Thoracic aorta (tissue), 2 donors: ENCODE measurements at places on chromosomes 3 and 15. TPM values are rescaled to one million over a fixed set of nuclear protein-coding genes. Genes with fewer than 3 reads are reported as not detected.

DNA sequence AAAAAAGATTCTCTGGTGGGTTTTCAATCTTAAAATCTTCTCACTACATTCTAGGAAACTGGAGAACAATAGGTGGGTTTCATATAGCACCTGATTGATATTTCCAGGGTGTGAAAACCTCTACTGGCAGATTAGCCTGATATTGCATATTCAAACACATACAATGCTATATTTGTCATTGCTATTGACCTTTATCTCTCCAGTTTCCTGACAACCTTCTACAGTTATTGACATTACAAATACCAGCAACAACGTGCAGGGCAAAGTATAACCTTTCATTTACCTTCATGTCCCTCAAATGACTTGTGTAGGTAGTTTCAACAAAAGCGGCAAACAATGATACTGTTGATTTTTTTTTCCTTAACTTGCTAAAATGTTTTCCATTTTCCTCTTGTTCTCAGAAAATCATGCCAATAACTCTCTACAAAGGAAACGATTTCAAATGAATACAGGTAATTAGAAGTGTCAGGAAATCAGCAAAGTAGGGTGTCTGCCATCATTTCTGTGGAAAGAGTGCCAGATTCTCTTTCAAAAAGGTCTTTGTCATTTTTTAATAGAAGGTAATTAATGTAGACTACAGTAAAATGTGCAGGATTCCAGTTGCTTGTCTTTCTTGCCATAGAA, 72.6 kb upstream of the CDIN1 start:
- DNase-seq = no peak

GRCh38 chr3:35739181-35739809, 100.0 kb downstream of the ARPP21 start:
- no peak for DNase-seq

DNA sequence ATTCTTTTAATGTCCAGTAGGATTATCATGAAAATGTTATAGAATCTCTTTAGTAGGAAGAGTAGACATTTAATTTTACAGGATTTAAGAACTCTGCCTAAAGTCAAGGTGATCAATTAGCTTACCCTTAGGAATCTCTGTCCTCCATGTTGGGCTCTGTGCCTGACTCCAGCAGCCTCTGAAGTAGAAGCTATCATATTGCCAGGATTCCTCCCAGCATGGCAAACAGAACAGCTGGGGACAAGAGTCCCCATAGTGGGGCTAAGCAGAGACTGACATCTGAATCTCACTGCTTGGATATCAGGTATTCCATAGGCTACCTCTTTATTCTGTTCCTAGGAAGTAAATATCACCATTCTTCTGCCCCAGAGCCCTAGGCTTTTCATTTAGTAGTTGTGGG, 1.5 kb downstream of the SLC15A2 start:
- DNase-seq = no peak

DNA sequence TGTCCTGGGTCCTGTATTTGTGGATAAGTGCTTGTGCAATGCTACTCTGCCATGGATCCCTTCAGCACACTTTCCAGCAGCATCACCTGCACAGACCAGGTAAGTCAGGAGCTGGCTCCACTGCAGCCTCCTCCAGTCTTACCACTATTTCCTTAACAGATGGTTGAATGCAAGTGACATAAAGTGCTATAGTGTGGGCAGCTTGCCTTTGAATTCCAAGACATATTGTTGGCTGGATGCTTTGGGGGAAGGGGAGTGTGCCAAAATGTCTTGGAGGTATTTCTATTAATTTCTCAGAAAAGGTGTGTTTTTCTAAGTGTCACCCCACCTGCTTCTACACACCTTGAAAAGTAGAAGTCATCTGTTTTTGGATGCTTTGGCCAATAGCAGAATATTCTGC, 352.2 kb upstream of the SUCLG2 start:
- DNase-seq = no peak

The GABRR3 gene
- not detected for total RNA-seq

The CLDN18 gene
- total RNA-seq = not detected

The CCDC39 gene
- not detected for total RNA-seq

The ITIH4 gene
- total RNA-seq = 50.6 TPM

The PLOD2 gene
- 92.6 TPM for total RNA-seq

DNA sequence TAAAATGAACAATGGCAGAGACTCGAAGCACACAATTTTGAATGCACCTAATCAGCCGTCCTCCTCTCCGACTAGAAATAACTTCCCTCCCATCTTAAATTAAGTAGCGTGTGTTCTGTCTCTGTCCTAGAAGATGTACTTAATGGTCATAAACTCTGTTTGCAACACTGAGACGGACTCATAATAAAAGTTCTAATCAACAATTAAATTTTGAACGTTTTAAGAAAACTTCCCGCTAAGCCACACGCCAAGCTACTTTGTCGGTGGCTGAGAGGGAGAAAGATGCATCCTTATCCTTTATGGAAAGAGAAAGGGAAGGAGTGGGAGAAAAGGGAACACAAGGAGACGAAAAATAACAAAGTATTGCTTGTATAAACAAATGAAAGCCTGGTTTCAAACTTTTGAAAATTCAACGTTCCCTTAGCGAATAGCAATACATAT, 989 bp downstream of the GNB4 start:
- DNase-seq = no peak

- no peak for DNase-seq
Observed at GRCh38 chr3:187027531-187028278, 97.4 kb downstream of the ST6GAL1 start.

DNA sequence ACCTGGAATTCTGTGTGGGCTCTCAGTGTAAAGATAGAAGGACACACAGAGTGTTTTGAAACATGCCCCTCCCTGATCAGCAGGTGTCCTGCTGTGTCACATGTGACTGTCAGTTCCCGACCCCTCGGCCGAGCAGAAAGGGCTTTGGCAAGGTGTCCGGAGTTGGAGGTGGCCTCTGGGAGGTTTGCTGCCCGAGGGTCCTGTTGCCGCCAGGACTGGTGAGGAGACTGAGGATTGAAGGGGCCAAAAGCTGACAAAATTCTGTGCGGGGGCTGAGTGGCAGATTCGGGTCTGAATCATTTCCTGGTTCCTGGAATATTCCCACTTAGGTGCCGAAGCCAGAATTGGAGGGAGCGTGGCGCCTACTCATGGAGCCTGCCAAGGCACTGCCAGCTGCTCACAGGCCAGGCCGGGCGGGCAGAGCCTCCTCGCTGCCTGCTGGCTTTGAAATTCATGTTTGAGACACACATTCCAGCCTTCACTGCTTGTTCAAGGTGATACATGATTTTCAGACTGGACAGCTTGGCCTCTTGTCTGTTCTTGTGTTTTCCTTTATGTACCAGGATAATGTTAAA, 83.8 kb downstream of the APBA2 start:
- no peak for DNase-seq

- DNase-seq = no peak
Observed at GRCh38 chr3:51719410-51720025, 12.7 kb downstream of the GRM2 start.

- DNase-seq = no peak
Observed at GRCh38 chr15:80953001-80953952, 36.3 kb downstream of the MESD start.

The BAHD1 gene
- total RNA-seq = 14.0 TPM

- DNase-seq = no peak
Observed at GRCh38 chr3:105571005-105571404, 204.3 kb downstream of the ALCAM start.

The C3orf62 gene
- total RNA-seq = 5.4 TPM

DNA sequence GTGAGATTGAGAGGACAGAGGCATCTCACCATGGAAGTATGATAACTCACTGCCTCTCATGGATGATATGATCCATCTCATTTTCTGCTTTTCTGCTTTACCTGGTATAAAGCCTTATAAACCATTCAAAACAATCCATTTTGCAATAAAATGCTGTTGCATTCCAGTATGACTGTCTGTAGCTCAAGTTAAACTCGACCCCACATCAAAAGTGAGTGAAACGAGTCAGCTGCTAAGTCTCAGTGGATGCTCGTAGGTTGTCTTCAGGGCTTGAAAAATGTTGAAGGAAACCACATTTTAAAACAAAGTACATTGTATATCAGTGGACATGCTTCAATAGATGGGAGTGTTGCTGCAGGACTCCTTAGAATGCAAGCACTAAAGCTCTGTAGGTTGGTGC, 839.0 kb downstream of the TUSC7 start:
- DNase-seq = no peak

DNA sequence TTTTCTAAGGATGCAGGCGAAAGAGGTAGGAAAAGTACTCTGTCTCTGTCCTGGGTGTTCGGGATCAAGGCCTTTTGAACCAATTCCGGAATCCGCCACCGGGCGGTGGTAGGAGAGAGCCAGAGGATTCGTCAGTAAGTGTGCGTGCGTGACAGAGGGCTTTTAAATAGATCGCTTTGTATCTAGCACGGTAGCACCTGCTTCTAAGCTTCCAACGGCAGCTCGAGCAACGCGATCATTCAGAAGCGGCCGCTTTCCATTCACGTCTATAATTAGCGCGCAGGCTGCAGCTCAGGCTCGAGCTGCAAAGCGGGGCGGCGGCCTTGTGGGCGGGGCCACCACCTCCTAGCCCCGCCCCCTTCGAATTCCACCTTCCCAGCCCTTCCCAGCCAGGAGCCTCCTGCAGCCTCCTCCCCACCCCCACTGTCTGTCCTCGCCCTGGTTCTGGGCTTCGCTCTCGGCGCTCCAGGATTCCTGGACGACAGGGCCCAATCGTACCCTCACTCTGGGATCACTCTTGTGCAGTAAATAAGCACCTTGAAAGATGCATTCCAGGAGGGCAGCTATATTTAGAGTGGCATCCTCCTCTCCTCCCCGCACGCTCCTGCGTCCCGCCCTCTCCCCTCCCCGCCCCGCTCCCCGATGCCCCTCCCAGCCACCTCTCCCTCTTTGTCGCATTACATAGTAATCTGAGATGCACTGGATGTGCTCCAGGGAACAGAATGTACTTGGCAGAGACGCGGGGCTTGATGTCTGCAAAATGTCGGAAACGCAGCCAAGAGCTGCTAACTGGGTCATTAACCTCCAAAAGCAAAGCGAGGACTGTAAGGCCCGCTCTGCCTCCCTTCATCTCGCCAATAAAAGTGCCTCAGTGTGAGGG, 224.1 kb upstream of the TPRG1 start:
- DNase-seq = peak; percentile 93

- peak; percentile 92 for DNase-seq
Observed at GRCh38 chr15:75335705-75336355, at the start of gene COMMD4. TSS of gene COMMD4 (plus strand) at chr15:75336063. CDS start at chr15:75336090, 27 bp downstream.

DNA sequence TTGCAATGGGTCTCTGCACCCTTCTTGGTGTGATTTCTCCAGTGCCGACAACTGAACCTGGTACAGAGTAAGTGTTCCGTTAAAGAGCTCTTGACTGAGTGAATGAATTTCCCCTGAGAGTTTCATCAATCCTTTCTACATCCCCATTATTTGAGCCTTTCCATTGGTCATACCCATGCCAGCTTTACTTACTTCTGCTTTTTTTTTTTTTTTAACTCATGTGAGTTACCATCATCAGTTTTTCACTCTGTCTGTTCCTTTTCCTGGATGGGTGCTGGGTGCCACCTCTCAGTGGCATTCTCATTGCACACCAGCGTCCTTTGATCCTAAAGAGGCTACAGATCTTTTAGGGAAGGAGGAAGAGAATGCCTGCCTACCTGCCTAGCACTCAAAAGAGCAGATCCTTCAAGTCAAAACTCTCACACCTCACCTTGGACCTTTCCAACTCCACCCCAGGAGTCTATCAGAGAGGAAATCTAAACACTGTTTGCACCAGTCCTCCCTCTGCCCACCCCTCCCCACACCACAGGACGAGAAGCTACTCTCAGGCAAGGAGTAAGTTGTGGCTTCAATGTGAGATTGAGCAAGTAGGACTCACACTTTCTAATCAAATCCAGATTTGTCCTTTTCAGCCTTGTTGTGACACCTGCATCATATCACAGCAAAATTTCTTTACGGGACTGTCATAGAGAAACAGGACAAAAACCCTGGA, 13.1 kb upstream of the USP3 start:
- DNase-seq = no peak

The CMTM7 gene
- 21.5 TPM for total RNA-seq

DNA sequence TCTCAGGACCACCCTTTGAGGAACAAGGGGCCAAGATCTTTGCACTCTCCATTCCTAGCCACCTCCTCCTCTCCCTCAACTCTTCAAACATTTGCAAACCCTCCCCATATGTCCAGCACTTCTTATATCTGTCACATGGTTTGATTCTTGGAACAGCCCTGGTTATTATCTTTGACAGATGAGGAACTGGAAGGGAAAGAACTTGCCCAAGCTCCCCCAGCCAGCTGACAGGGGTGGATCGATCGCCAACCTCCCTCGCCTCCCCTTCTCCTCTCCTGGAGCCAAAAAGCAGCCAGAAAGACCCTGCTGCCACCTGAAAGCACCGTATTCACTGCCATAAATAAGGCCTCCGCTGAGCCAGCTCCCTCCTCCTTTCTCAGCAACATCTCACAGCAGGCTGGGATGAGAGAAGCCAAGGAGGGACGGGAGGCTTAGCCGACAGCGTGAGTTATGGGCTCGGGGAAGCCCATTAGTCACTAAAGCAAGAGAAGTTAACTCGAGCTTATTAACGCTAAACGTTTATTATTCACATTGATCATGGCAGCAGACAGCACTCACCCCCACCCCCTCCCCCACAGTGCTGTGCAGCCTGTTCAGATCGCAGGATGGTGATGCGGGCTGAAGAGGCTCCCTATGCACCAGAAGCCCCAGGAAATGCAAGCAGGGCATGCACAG, 22.2 kb upstream of the FGD5 start:
- DNase-seq = no peak

The NR1I2 gene
- total RNA-seq = not detected

DNA sequence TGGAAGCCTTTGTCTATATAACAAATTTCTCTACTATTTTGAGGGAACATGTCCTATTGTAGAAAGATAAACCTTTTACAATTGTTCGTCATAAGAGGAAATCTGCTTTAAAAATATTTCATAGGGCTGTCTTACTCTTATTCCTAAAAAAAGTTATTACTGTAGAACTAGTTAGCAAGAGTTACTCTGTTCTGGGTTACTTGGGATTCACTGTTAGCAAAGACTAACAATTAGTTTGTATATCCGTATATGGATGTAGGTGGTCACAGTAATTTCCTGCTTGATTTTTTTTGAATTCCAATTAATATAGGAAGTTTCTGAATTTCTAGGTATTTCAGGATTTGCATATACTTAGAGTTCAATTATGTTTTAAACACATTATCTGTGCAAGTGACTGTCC, 413.5 kb downstream of the RBMS3 start:
- DNase-seq = no peak

GRCh38 chr3:57446318-57446841, 97.8 kb downstream of the DNAH12 start:
- DNase-seq = no peak

The MYZAP gene
- 6.8 TPM for total RNA-seq

- DNase-seq = no peak
Observed at GRCh38 chr3:127978636-127979035, 63.6 kb downstream of the KBTBD12 start.

The CD86 gene
- total RNA-seq = 18.0 TPM

The RMDN3 gene
- 34.5 TPM for total RNA-seq

- no peak for DNase-seq
Observed at GRCh38 chr3:72797773-72798543, 50.3 kb downstream of the SHQ1 start.

- no peak for DNase-seq
Observed at GRCh38 chr3:28042095-28042635, 199.3 kb upstream of the CMC1 start.

The NGRN gene
- total RNA-seq = 97.5 TPM

The IL17RB gene
- 2.3 TPM for total RNA-seq

The NR2C2 gene
- 43.5 TPM for total RNA-seq

GRCh38 chr3:126136428-126137220, 43.8 kb downstream of the ALDH1L1 start:
- DNase-seq = no peak

The TPRG1 gene
- 14.5 TPM for total RNA-seq

GRCh38 chr3:25508901-25509300, 80.8 kb downstream of the RARB start:
- DNase-seq = no peak

The THAP10 gene
- 1.4 TPM for total RNA-seq

GRCh38 chr15:28876131-28876844, 9.5 kb upstream of the APBA2 start:
- no peak for DNase-seq

The CFAP100 gene
- total RNA-seq = not detected
